Stimulated activated CD8-positive, alpha-beta memory T cell treated with anti-CD3 and anti-CD28 coated beads, Interleukin-12 subunit alpha, Interleukin-12 subunit beta, amount 100 ng/mL, for 1 hour (primary cell): ENCODE measurements at places on chromosomes 16 and 17.

- DNase-seq = no peak
Measured at GRCh38 chr17:427327-427726, 74.7 kb upstream of the RPH3AL start.

GRCh38 chr16:15672514-15673167 lies 22.6 kb downstream of the NDE1 start:
- peak; percentile 50 for DNase-seq

GRCh38 chr16:75624921-75625334 lies 1.8 kb upstream of the ADAT1 start:
- no peak for DNase-seq

GRCh38 chr17:55343900-55344513 lies 77.6 kb downstream of the MMD start:
- no peak for DNase-seq

DNA sequence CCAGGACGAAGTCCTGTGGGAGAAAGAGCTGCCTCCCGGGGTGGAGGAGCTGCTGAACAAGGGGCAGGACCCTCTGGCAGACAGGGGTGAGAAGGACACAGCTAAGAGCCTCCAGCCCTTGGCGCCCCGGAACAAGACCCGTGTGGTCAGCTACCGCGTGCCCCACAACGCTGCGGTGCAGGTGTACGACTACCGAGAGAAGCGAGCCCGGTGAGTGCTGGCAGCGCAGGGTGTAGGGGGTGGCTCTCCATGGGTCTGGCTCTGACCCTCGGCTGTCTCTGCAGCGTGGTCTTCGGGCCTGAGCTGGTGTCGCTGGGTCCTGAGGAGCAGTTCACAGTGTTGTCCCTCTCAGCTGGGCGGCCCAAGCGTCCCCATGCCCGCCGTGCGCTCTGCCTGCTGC lies 21.4 kb downstream of the MVP start:
- no peak for DNase-seq

DNA sequence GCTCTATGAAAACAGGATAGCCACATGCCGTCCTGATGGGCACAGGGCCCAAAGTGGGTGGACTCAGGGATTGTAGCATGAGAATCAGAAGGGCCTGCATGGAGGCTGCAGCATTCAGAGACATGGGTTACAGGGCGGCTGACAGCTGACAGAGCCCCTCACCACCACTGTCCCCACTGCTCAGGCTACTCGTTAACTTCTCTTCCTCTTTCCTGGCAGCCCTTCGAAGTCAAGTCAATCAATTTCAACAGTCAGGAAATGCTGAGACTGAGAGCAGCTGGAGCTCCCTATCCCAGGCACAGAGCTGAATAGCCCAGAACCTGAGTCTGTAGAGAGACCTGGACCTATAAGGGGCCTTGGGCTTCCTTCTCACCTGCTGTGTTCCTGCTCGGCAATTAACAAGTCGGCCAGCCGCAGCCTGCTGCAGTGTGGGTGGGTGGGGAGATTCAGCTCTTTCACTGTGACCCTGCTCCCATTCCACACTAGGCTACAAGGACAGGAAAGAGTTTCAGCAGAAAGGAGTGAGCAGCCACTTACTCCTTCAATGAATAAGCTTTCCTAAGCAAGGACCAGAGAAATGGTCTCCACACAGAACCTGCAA lies 76.9 kb downstream of the TEX14 start:
- no peak for DNase-seq

DNA sequence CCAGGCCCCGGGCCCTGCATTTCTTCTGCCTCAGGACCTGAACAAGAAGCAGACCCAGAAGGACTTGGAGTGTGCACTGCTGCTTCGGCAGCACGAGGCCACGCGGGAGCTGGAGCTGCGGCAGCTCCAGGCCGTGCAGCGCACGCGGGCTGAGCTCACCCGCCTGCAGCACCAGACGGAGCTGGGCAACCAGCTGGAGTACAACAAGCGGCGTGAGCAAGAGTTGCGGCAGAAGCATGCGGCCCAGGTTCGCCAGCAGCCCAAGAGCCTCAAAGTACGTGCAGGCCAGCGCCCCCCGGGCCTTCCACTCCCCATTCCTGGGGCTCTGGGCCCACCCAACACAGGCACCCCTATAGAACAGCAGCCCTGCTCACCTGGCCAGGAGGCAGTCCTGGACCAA lies 9.2 kb downstream of the HIRIP3 start:
- no peak for DNase-seq

DNA sequence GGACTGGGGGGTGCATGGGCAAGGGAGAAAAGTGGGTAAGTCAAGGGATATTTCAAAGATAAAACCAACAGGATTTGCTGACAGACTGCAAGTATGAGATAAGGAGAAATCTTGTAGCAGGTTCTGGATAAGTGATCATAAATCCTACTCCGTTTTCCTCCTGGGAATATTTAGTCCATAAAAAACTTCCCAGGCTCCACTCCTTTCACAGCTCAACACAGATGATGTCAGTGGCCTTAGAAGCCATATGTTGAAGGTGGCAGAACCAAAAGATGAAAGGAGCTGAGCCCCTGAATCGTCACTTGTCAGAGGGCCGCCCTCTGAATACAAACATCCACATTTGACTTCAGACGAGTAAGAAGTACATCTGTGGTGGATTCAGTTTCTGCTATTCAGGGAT lies 71.7 kb downstream of the GRIN2A start:
- no peak for DNase-seq

- DNase-seq = no peak
Measured at GRCh38 chr16:4684058-4684715, 9.2 kb upstream of the NUDT16L1 start.

- no peak for DNase-seq
Measured at GRCh38 chr17:22512997-22513538, 820.7 kb downstream of the KCNJ18 start.

DNA sequence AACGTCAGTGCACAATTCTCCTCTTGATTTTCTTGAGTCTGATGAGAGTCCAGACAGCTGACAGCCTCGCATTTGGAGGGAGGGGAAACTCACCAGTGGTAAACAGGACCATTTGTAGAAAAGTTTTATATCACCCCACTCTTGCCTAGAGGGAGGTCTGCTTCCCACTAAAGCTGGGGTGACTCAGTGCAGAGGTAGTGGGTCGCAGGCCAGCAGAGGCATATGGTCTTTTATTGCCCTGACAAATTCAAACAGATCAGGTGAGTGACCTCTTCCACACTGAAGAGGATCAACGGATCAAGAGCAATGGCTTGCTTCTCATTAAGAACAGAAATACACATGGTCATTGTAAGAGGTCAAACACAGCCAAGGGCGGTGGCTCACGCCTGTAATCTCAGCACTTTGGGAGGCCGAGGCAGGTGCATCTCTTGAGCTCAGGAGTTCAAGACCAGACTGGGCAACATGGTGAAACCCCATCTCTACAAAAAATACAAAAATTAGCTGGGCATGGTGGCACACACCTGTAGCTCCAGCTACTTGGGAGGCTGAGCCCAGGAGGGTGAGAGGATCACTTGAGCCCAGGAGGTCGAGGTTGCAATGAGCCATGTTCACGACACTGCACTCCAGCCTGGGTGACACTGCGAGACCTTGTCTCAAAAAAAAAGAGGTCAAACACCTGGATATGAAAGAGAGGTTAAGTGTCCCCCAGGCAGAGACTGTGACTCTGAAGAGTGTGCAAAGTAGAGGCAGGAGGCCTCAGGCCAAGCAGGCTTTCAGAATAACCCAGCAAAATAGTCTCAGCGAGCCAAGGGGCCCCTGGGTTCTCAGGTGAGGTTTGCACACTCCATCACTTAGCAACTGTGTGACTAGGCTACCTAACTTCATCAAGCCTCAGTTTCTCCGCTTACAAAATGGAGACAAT lies 56.5 kb upstream of the ERN1 start:
- no peak for DNase-seq

DNA sequence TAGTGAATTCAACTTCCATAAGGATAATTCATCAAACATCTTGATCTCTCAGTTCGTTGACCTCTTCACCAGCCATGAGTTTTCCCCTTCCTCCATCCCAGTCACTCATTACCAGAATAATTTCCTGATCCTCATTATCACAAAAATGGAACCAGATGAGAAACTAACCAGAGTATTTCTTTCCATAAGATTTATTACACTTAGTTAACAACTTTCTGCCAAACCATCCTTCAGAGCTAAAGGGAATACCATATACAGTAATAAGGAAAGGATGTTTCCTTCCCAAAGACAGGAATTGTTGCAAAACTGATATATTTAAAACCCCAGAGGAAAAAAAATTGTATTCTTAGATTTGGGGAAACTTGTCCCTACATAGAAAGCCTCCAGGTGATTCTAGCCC lies 8.6 kb downstream of the KRTAP29-1 start:
- DNase-seq = no peak

DNA sequence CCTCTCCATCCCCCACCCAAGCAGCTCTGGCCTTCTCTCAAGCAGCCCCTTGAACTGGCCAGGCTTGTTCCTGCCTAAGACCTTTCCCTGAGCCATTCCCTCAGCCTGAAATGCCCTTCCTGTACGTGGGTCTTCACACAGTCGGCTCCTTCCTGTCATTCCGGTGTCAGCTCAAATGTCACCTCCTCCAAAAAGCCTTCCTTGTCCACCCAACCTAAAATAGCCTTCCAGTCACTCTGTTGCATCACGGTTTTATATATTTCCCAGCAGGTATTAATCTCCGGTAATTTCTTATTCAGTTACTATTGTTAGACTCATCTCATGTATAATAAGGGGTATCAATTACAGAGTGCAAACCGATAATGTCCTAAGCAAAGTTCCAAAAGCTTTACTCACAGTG lies 51.8 kb downstream of the C17orf67 start:
- DNase-seq = no peak

DNA sequence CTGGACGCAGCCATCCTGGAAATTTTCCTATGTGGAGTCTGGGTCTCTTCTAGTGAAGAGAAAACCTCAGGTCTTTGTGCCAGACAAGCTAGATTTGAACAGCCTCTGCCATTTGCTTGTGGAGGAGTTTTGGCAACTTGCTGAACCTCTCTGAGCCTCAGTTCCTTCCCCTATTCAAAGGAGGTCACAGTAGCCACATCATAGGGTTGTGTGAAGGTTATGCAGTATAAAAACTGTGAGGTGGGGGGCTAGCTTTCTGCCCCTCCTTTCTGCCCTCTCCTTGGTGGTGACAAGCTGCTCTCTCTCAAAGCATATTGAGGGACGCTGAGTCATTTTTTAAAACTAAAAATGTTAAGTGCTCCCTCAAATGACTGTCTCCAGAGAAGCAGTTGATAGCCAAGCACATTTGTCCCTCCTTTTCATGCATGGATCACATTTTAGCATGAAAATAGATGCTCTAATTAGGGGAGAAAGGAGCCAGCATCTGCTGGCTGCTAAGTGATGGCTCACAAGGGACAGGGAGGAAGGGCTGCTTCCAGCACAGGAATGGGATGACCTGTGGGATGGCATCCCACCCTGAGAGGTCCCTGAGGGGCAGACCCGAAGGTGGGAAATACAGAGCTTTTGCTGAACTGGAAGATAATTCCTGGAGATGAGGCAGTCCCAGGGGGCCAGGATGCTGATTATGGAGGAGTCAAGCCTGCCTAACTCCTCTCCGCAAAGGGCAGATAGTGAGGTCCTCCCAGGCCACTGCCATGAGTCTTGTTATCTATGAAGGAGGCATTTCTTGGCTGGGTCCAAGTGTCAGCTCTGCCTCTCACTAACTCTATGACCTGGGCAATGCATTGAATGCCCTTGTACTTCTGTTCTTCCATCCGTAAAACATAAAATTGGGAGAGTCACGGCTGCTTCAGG lies 218.8 kb downstream of the RAB11FIP4 start:
- no peak for DNase-seq

- no peak for DNase-seq
Measured at GRCh38 chr16:53123747-53124146, 69.0 kb downstream of the CHD9 start.

- peak; percentile 56 for DNase-seq
Measured at GRCh38 chr17:2053380-2054261, 1.3 kb upstream of the HIC1 start.

GRCh38 chr16:27430923-27431484 lies 29.0 kb downstream of the IL21R start:
- DNase-seq = no peak

- no peak for DNase-seq
Measured at GRCh38 chr16:12611006-12611477, 192.6 kb downstream of the CPPED1 start.

DNA sequence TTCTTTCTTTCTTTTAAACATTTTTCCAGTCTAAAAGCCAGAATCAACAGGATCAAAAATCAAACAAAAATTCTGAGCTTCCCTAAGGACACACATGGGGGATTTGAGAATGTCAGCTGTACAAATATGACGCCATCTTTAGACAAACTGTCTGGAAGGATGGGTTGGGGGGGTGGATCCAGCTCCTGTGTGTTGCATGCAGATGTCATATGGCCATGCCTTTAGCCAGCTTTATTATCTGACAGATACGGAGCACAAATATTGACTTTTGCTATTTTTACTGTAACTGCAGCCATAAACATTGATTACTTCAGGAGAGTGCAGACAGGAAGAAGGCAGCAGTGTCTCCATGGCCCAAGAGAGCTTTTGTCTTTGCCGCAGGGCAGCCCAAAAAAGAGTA lies 279.4 kb upstream of the ELAC2 start:
- DNase-seq = no peak

GRCh38 chr17:8391711-8392110 lies 5.9 kb downstream of the RNF222 start:
- no peak for DNase-seq

GRCh38 chr17:43530288-43531081 lies 15.7 kb downstream of the ETV4 start:
- DNase-seq = no peak

- DNase-seq = no peak
Measured at GRCh38 chr16:23334457-23334853, 32.4 kb downstream of the SCNN1B start.

DNA sequence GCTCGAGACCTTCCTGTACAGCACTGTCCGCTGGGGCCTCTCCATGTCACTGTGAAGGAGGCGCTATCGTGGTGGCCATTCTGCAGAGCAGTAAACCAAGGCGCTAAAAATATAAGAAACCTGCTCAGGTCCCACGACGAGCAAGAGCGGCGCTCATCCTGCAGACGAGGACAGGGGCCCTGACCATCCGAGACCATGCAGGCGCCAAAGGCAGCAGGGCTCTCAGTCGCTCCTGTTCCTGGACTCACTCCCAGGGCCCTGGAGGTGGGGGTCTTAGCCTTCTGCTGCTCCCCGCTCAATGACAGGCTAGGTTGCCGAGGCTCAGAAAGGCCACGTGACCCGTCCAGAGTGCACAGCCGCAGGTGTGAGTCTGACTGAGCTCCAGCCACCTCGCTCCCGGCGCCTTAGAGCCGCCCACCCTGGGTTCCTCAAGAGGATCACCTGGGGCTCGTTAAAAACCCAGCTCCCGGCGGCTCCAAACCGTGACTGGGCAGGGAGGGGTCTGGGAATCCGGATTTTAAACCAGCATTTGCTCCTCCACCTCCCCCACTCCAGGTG lies 509 bp upstream of the ATP2C2 start:
- no peak for DNase-seq

GRCh38 chr17:51797150-51797549 lies 361.4 kb downstream of the CA10 start:
- DNase-seq = no peak
